ENCODE measurements at places on chromosomes 12 and 14.

- DNase-seq: no peak
Observed at GRCh38 chr14:94775091-94775870, 5.4 kb upstream of the GSC start.

- DNase-seq: no peak
Observed at GRCh38 chr12:80670214-80670613, 37.2 kb upstream of the MYF6 start.

DNA sequence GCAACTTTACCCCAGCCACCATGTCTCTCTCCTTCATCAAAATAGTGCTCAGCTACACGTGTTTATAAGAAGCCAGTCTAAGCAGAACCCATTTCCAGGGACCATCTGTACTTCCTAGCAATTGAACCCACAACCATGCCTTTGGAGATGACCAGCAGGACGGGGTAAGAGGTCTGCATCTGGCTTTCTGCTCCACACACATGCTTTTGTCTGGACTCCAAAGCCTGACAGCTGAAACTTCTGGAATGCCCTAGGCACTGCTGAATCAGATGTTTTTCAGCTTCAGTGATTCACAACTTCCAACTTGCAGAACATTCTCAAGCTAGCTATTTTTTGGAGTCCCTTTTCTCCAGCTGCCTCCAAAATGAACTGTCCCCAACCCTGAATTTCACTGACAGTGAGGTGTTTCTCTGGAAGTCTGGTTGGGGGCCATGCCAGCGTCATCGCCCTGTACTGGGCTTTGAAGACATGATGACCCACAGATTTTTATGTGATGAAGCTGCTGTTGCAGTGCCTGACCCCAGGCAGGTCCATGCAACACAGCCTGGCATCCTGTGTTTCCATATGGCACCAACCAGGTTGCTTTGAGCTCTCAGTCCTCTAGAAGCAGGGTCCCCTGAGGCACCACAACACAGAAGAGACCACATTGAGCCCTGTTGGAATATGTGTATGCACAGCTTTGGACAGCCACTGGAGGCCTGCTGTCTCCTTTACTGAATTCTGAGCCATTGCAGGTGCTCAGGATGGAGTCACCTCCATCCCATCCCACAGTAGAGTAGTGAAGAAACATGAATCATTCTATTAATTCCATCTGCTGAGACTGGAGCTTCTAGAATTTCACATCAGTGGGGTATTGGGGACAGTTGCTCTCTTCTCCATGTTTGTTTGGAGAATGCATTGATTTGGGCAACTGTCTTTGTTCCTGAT, 80.2 kb downstream of the NUAK1 start:
- DNase-seq: no peak

DNA sequence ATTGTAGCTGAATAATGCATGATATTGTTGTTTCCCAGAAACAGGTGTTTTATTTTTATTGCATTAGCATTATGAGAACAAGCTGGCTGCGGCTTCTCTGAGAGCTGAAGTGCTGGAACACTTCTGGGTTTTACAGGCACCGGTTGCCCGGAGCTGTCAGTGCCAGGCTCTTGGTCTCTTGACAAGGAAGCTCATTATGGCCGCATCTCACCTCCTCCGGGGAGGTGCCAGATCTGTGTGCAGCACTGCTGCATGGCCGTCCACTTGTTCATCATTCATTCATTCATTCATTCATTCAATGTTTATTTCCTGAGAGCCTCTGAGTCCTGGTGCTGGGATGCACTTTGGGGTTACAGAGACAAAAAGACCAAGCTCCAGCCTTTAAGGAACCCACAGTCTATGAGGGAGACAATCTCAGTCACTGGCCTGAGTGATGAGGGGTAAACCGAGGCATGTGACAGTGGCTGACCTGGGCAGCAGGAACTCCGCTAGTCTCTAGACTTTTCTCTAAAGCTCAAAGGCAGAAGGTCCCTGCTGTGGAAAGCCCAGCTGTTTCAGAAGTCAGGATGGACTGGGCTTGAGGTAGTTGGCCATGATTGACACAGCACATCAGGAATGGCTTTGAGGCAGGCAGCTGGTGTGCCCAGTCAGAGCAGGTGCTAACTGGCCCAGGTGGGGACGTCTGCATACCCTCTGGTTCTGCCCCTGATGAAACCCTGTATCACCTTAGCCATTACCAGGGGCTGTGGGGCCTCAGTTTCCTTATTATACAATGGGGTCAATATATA, 181.0 kb downstream of the ADGRD1 start:
- no peak for DNase-seq

DNA sequence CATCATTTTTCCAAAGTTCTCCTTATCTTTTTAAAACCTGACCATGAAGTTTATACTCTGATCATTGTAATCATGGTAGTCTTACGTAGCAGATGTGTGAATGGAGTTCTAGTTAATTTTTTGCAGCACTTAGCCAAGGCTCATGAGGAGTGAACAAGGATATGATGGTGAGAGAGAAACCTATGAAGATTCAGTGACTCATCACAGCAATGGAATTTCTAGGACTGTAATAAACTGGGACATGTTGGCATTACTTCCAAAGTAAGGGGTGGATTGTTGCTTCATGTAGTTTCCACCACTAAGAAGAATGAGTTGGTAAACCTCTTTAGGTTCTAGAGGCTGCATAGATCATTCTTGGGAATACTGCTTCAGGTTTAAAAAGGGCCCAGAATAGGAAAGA, 102.7 kb downstream of the LRRIQ1 start:
- no peak for DNase-seq

DNA sequence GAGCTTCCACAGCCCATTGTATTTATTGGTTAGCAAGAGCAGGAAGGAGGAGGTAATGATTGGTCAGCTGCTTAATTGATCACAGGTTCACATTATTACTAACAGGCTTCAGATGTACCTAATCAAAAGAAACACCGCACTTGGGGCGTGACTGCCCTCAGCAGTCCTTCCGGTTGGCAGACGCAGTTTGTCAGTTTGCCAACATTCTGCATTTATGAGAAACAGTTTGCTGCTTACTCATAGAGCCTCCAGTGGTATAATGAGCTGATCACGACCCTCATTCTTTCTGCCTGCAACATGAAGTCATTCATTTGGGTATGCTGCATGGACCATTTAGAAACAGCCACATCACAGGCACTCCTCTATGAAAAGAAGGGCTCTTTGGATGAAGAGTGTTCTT, 42.5 kb upstream of the PPM1H start:
- DNase-seq: no peak

GRCh38 chr14:50935126-50936015, 8.9 kb downstream of the PYGL start:
- no peak for DNase-seq

DNA sequence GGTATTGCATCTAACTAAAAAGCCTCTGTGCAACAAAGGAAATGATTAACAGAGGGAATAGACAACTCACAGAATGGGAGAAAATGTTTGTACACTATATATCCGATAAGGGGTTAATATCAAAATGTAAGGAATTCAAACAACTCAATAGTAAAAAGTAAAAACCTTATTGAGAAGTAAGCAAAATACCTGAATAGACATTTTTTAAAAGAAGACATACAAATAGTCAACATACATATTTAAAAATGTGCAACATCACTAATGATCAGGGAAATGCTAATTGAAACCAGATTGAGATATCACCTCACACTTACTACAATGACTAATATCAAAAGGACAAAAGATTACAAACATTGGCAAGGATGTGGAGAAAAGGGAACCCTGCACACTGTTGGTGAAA, 31.9 kb upstream of the LGR5 start:
- no peak for DNase-seq

DNA sequence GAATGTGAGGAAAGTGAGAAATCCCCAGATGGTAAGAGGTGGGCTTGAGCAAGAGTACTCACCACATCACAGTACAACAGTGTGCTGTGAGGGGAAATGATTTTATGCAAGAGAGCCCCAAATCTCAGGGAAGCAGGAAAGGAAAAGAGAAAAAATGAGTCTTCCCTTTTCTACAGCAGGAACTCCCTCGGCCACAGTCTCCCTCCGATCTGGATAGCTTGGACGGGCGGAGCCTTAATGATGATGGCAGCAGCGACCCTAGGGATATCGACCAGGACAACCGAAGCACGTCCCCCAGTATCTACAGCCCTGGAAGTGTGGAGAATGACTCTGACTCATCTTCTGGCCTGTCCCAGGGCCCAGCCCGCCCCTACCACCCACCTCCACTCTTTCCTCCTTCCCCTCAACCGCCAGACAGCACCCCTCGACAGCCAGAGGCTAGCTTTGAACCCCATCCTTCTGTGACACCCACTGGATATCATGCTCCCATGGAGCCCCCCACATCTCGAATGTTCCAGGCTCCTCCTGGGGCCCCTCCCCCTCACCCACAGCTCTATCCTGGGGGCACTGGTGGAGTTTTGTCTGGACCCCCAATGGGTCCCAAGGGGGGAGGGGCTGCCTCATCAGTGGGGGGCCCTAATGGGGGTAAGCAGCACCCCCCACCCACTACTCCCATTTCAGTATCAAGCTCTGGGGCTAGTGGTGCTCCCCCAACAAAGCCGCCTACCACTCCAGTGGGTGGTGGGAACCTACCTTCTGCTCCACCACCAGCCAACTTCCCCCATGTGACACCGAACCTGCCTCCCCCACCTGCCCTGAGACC, 7.8 kb downstream of the ATN1 start:
- DNase-seq: no peak

GRCh38 chr12:59085690-59086089, 165.4 kb upstream of the LRIG3 start:
- no peak for DNase-seq

Measured in stimulated activated naive CD8-positive, alpha-beta T cell treated with anti-CD3 and anti-CD28 coated beads, Interleukin-15, Interleukin-2, amounts not matched to agents 100 U/mL and 50 U/mL, for 24 hours (primary cell).